Endothelial cell of coronary artery (primary cell): ENCODE measurements at places on chromosomes 1 and 21. TPM values are rescaled to one million over a fixed set of nuclear protein-coding genes. Genes with fewer than 3 reads are reported as not detected.

The PARK7 gene
- total RNA-seq = 289 and 292 TPM in 2 replicates

The FRRS1 gene
- 0.94 and 2.1 TPM in 2 replicates for total RNA-seq

The CD84 gene
- not detected in 2 replicates for total RNA-seq

The PER3 gene
- 0.90 and 2.6 TPM in 2 replicates for total RNA-seq

The IFFO2 gene
- total RNA-seq = 26.6 and 31.8 TPM in 2 replicates

The PRAMEF6 gene
- not detected in 2 replicates for total RNA-seq

The PTGFRN gene
- total RNA-seq = 50.4 and 72.5 TPM in 2 replicates

The SERTAD4 gene
- total RNA-seq = 1.1 and 1.4 TPM in 2 replicates

The GREM2 gene
- not detected in 2 replicates for total RNA-seq

The ATP1A4 gene
- total RNA-seq = not detected in 2 replicates

The AMPD1 gene
- not detected in 2 replicates for total RNA-seq

The USH2A gene
- total RNA-seq = not detected in 2 replicates

The RSPH1 gene
- 0.09 TPM in 1 of 2 replicates, not detected in the other for total RNA-seq

The KLHDC8A gene
- not detected in 2 replicates for total RNA-seq
